ENCODE measurements at places on chromosomes 4 and X.

DNA sequence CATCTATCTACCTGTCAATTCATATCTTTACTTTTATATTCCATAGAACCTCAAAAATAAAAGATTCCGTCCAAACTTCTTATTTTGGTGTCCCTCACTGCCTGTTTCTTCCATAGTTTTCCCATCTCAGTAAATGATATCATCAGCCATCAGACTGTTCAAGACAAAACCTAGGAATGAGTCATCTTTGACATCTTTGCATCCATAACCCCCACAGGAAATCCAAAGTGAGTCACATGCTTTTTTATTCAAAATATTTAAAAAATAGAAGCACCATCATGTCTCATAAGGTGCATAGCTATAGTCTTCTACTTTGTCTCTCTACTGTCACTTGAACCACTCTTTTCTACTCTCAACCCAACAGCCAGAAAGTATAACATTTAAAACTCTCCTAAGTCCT, 29.9 kb upstream of the CXXC4 start:
- DNase-seq: no peak

GRCh38 chr4:69780141-69780540, 19.7 kb upstream of the SULT1B1 start:
- DNase-seq: no peak

- no peak for DNase-seq
These were observed 3.1 kb downstream of the TADA2B start for GRCh38 chr4:7045961-7046921.

GRCh38 chrX:152907084-152907651, 9.3 kb downstream of the ZNF185 start:
- no peak for DNase-seq

DNA sequence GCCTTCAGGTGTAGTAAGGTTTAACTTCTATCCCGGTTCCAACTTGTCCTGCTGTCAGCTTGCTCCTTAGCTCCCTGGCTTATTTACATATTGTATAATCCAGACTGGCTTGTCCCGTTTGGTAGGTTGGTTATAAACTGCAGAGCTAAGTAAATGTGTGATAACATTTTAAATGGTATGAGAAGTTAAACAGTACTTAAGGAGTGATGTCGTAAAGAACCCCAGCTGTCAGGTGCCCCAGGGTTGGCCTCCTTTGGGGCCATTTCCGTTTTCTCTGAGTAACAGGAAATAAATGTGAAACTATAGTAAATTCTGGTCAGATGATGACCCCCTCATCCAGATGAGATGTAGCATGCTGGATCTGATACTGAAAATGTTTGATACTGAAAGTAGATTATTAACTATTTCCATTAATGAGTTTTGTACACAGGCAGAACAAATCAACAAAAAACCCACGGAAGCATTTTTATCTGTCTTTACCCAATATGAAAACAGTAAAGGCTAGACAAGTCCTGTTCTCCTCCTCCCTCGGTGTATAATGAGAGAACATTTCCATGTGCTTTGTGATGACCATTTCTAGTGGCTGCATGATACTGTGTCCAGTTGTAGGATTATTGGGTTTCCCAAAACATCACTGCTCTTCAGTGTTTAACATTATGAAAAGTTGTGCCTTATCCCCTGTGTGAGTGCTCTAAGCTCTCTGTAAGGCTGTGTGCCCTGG, 22.4 kb downstream of the GAB1 start:
- DNase-seq: no peak

DNA sequence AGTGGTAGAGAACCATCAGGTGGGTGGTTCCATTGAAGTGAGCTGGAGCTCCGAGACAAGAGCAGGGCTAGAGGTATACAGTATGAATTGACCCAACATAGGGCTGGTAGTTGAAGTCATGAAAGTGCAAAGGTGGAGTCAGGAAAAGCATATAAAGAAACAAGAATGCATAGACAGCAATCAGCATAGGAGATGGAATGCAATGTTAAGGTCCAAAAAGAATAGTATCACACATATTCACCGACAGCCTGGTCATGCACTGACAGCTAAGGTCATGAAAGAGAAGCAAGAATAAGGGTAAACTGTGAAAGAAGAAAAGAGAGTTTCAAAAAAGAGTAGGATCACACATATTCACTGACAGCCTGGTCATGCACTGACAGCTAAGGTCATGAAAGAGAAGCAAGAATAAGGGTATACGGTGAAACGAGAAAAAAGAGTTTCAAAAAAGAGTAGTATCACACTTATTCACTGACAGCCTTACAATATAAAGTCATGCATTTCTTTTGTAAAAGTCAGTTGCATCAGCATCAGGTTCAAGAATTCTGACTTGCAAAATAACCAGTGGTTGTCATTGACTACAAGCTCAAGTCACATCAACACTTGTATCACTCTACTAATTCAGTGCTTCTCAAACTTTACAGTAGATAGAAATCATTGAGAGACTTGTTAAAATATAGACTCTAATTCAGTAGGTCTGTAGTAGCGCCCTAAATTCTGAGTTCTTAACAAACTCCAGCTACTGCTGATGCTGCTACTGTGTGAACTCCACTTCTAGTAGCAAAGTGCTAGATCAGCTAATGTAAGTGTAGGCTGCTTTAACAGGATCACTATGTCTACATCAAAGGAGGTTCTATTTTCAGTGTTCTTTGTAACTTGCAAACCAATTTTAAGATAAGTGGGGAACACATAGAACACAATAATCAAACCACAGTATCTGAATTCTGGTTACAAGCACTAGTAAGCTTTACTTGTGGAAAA, 221.9 kb downstream of the PDGFC start:
- DNase-seq: no peak

GRCh38 chrX:134418317-134419113, 41.5 kb upstream of the HPRT1 start:
- DNase-seq: no peak

DNA sequence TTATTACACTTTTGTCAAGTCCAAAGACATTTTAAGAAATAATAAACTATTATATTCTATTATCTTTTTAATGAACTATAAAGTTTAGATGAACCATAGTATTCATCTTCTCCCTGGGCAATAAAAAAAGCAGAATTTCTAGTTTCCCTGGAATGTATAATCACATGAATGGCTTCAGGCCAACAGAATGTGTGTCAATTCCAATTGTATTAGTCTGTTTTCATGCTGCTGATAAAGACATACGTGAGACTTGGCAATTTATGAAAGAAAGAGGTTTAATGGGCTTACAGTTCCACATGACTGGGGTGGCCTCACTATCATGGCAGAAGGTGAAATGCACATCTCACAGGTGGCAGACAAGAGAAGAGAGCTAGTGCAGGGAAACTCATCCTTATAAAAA, 70.7 kb upstream of the ANXA10 start:
- no peak for DNase-seq

GRCh38 chr4:142282870-142283431, 563.1 kb downstream of the INPP4B start:
- no peak for DNase-seq

- no peak for DNase-seq
These were observed 130.6 kb upstream of the STX18 start for GRCh38 chr4:4672402-4672801.

DNA sequence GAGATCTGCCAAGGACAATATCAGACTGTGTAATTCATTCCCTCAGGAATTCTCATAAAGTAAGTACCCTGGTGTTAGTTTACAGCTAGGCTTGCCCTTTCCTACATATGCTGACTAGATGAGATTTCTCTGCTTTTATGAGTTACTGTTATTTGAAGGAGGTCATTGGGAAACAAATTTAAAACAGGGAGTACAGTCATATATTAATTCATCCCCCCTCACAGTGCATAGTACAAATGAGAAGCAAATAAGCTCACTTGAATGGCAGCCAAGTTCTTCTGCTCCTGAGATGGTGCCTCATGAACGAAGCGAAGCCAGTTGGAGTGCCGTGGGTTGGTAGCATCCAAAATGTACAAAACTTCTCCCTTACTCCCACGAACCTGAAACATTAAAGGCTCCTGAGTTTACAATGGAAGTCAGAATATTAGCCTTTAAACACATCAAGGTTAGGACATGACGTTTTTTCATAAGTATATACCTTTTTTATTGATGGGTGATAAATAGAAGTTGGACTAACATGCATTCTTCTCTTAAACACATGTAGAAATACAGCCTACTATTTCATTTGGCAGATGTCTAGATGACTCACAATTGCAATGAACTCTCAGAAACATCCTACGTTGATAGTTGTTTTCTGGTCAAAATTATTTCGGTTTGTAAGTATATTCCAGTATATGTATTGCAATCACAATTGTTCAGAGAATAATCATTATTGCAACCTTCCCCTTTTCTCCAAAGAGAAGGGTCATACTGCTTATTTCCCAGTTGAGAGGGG, 69.2 kb downstream of the PRDM5 start:
- DNase-seq: no peak

- no peak for DNase-seq
These were observed 185.5 kb downstream of the PTTG2 start for GRCh38 chr4:38145741-38146140.

- DNase-seq: no peak
These were observed 45.1 kb upstream of the FAM9A start for GRCh38 chrX:8846266-8846665.

DNA sequence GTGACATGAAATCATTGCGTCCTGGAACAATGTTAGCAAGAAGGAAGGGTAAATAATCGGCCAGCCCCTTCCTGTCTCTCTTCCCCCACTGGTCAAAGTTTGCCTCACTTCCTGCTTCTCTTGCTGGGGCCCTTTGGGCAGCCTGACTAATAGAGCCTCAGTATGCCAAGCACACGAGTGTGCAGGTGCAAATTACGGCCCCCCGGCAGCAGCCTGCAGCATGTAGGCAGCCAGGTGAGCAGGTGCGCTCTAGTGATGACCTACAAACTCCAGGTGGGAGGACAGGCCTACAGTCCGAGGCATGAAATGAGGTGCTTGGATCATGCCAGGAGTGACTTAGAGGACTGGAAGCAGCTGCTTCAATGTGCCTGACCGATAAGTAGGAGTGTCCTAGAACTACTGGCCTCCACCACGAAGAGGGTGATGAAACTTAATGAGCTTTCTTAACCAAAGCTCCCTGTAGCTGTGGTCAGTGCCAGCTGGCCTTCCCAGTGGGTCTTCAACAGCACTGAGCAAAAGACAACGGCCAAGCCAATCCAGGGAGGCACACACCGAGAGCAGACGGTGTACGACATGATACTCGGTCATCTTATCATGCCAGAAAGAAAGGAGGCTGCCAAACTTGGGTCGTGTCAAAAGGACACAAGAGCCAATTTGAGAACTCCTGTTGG, 26.1 kb upstream of the FAT1 start:
- DNase-seq: no peak

- no peak for DNase-seq
These were observed 59.7 kb upstream of the EDA2R start for GRCh38 chrX:66698273-66699204.

GRCh38 chrX:56763556-56764152, 34.6 kb downstream of the NBDY start:
- DNase-seq: no peak

DNA sequence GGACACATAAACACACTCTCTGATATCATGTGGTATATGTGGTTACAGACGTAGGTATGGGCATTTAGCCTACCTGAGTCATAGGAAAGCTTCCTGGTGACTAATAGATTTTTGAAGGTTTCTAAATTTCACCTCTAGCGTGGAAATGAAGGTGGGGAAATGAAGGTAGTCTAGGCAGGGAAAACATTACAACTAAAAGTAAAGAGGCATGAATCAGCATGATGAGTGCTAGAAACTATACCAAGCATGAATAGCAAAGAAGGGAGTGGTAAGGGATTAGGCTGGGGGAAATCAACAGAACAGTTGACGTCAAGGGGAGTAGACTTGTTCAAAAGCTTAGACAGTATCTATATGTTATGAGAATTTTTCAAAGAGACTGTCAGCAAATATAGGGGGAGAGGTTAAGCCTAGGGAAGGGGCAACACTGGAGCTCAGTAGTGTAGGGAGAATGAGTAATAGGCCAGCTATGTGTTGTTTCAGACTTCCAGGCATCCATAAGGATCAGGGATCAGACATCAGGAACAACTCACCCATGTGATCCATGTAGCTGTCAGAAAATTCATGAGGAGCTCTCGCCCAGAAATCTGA, 279.3 kb upstream of the DIPK2B start:
- DNase-seq: peak; percentile 19

DNA sequence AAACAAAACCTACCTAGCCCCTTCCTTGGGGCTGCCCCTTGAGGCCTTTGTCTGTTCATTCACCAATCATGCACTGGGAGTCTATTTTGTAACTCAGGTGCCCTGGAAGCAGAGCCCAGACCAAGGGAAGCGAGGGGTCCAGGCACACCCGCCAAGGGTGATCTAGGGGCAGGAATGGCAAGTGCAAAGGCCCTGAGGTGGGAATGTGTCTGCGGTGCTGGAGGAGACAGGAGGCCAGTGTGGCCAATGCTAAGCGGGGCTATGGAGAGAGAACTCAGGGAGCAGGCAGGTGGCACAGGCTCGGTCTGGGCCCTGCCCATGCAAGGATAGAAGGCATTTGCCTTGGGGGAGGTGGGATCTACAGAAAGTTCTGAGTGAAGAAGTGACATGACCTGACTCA, 3.5 kb upstream of the SH3BP2 start:
- DNase-seq: no peak

DNA sequence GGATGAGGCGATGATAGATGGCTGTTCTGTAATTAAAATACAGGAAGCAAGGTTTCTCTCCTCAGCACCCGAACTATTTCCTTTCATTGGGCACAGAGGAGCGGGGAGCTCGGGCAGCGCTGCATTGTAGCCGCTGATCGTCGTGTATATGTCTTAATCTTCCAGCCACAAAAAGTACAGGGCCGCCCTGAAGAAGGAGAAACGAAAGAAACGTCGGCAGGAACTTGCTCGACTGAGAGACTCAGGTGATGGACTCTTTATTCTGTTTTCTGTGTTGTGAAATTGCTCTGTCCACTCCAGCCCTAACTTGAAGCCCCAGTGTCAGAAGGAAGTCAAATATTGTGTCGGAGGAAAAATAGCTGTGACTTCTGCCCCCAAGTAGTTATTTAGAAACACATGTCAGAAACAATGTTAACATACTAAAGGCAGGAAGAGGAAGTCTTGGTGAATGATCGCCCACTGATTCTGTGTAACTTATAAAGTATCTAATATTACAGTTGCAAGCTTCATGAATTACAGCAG, 546 bp downstream of the ZRSR2 start:
- peak; percentile 0 for DNase-seq

DNA sequence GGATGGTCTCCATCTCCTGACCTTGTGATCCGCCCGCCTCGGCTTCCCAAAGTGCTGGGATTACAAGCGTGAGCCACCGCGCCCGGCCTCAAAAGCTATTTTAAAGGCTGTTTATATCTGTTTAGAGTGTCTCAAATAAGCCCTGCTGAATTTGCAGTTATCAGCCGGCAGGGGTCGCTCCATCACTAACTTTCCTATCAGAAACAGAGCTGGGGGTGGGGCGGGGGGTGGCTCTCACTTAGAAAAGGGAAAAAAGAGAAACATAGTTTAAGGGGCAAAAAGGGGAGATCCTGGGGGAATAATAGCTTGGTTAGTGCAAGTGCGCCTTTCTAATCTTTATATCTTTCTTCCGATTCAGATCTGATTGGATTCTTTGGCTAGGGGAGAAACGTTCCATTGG, 450.7 kb downstream of the UBE2NL start:
- no peak for DNase-seq

GRCh38 chr4:76023389-76023788, at the start of gene CXCL10:
TSS of gene CXCL10 (minus strand) at chr4:76023497. CDS start at chr4:76023431, 66 bp downstream.
- no peak for DNase-seq

- DNase-seq: peak; percentile 79
These were observed 15.6 kb upstream of the ASMTL start for GRCh38 chrX:1468250-1468772.

- DNase-seq: no peak
These were observed 143.7 kb upstream of the ANK2 start for GRCh38 chr4:112905728-112906127.
